ENCODE measurements at places on chromosomes 16 and 17.

DNA sequence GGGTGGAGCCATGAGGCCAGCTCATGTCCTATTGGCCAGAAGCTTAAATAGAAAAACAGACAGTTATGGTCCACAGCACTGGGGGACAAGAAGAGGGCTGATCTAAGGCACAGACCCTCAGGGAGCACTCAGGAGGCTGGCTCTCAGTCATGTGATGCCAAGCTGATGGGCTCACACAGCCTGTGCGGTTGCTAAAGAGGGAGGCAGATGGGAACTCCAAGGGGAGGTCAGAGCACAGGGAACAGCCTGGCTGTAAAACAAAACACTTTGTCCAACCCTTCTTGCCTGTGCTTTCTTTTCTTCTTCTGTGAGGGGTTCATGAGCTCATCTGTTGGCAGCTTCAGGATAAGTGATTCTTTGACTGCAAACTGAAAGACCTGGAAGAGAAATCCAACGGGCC lies 27.2 kb downstream of the CNTNAP1 start:
- DNase-seq, result no peak

DNA sequence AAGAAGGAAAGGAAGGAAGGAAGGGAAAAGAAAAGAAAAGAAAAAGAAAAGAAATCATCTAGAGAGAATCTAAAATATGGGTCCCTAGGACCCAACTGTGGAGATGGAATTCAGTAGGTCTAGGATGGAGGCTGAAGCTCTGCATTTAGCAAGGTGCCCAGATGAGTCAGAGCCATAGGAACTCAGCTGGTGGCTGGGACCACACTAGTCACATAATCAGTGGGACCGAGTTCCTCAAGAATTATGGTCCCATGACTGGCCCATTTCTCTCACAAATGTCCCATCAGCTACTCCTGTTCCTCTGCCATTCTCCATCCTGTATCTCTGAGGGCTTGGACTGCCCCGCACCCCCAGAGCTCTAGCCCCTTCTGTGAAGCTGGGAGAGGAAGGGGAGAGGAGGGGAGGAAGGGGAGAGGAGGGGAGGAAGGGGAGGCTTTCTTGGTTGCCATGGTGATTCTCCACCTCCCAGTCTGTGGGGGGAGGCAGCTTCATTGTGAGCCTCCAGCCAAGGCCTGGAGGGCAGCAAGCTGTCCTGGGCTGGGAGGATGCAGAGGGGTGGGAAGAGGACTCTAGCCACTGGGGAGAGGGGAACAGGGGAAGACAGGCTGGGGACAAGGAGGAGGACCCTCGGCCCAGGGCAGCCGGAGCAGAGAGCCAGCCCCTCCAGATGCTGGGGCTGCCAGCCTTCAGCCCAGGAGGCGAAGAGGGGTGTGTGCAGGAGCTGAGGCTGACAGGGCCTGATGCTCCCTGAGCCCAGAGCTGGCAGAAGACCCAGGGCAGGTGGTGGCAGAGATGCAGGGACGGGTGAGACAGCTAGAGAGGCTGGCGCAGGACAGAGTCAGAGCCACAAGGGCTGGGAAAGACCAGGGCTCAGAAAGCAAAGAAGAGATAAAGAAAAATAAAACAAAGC lies 37.8 kb upstream of the LHX1 start:
- no peak for DNase-seq

GRCh38 chr17:28864991-28865849 lies 10.4 kb downstream of the ERAL1 start:
- DNase-seq, result no peak

DNA sequence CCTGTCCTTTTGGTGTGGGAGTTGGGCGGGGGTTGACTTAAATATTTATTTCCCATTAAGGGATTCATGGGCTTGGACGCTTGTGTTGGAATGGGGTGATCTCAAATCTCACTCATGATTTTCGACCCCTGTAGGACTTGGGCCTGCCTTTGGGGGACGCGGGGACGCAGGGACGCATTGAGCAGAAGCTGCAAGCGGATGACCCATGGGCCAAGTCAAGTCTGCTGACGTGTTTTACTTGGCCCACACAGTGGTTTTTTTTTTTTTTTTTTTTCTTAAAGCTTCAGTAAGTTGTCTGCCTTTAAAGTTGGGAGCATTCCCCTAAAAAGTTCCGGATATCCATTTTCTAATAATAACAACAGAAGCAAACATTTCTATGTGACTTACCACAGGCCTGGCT lies 28.9 kb downstream of the CMIP start:
- DNase-seq, result no peak

- DNase-seq, result no peak
Observed at GRCh38 chr17:79563237-79564013, 47.4 kb downstream of the RBFOX3 start.

DNA sequence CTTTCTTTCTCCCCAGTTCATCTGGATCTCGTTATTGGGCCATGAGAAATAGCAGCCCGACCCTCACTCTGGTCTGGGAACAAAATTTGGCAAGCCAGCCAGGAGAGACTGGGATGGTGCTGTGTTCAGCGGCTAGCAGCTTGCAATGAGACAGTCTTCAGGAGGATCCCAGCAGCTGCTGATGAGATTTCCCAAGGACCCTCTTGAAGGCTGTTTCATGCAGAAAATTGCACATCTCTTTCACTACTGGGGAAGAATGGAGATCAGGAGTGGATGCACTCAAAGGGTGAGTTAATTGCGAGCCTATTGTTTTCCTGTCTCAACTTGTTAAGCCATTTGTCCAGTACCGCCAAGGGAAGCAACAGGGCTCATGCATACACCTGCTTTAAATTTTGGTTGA lies 5.5 kb upstream of the COIL start:
- DNase-seq, result no peak

DNA sequence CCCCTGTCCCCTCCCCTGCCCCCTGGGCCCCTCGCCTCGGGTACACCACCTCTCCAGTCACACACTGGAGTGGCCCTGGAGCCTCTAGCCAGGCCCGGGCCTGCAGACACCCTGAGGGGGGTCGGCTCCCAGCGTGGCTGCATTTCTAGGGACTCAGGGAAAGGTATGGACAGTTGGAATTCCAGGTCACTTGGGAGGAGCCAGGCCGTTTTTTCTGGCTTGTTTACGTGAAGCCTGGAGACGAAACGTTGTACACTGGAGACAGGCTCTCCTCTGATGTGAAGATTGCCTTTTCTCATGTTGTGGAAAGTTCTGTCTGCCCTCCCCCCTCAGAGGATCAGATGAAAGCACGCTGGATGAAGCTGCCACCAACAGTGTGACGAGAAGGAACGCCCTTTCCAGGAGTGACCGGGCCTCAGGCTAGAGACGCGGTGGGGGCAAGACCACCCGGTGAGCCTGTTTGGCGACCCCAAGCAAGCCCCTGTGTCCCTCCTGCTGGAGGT lies 4.0 kb upstream of the PPP1R27 start:
- no peak for DNase-seq
